Stimulated activated CD4-positive, alpha-beta T cell treated with anti-CD3 and anti-CD28 coated beads, TNF-alpha, amount 100 ng/mL, for 24 hours (primary cell): ENCODE measurements at places on chromosomes 2 and 18.

- no peak for DNase-seq
Observed at GRCh38 chr2:25255745-25256487, 85.8 kb downstream of the DNMT3A start.

DNA sequence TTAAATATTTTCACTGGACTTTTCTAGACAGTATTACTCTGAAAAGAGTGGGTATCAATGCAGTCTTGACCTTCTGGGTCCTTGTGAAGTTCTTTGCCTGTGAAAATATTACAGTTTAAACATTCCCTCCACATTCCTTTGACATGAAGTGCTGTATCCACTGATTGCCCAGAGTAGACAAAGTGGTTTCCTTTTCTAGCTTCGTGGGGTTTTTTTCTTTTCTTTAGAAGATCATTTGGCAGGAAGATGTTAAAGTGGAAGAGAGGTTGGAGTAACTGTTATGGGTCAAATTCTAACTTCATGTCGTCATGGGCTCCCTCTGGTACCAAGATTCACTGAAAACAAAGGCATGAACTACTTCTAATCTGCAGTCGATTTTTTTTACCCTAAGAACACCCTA, 496.9 kb downstream of the EPHA4 start:
- DNase-seq, result no peak

GRCh38 chr2:201953880-201954279, 79.8 kb upstream of the FZD7 start:
- DNase-seq, result no peak

DNA sequence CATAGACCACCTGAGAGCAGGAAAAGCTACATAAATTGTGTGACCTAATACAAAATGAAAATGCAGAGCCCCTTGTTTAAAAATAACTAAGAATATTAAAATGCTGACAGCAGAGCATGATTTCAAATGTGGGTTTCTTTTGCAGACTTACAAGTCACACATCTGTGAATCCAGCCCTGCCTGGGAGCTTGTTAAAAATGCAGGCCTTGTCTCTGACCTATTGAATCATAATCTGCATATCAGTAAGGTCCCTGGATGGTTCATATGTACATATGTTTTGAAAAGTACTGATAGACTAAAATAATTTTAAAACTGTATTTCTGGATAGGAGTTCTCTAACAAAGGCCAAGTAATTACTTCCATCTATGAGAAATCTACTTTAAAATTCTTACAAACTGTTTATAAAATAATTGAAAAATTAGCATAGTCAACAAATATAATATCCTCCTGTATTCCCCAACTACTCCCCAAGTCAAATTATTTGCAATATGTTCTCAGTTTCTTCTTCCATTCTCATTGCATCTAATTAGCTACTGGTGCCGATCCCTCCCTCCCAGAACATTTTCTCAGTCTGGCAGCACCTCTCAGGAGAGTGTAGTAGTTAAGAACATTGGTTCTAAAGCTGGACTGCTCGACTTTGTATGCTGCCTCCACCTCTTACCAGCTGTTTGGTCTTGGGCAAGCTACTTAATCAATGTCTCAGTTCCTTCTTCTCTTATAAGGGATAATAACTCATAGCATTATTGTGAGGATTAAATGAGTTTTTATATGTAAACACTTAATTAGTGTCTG, 1040.4 kb upstream of the CDH2 start:
- DNase-seq, result no peak

DNA sequence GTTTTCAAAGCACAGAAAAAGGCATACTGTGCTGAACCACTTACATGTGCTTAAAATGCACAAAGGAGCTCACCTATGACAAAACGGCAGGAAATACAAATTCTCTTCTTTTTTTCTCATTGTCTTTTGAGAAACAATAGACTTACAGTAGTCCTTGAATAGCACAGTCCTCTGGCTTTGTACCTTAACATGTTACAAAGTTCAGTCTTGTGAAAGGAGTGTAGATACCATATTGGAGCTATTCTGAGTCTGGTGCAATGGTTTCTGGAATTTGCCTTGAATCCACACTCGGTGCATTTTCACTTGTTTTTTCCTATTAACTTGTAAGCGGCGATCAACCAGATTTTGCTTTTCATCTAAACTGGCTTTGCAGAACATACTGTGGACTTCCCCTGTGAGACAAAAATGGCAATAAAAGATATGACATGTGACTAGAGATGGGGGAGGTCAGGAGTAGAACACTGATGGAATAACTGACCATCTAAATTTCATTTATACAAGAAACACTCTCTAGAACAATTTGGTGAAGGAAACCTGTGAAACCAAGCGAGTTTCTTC, 109.7 kb downstream of the METTL8 start:
- DNase-seq, result no peak

- no peak for DNase-seq
Observed at GRCh38 chr2:205852457-205852856, 170.2 kb downstream of the NRP2 start.

DNA sequence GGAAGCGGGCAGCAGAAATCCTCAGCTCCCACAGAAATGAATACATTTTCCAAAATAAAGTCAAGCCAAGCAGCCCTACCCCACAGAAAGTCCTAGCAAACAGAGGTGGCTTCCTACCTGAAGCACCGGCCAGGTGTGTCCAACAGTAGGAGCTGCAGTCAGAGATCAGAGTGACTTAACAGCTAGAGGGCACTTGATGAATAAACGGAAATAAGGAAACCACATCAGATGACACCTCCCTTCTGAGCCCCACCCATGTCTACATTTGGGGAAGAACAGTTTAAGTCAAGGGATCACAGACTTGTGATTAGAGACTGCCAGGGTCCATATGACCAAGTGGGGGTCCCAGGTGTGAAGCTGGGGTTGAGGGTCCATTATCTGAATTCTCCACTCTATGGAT, at the start of gene CXCR1:
TSS of gene CXCR1 (minus strand) at position 172 of the 400 bp plus-strand sequence. CDS start 1,751 bp downstream, outside the sequence.
- no peak for DNase-seq

DNA sequence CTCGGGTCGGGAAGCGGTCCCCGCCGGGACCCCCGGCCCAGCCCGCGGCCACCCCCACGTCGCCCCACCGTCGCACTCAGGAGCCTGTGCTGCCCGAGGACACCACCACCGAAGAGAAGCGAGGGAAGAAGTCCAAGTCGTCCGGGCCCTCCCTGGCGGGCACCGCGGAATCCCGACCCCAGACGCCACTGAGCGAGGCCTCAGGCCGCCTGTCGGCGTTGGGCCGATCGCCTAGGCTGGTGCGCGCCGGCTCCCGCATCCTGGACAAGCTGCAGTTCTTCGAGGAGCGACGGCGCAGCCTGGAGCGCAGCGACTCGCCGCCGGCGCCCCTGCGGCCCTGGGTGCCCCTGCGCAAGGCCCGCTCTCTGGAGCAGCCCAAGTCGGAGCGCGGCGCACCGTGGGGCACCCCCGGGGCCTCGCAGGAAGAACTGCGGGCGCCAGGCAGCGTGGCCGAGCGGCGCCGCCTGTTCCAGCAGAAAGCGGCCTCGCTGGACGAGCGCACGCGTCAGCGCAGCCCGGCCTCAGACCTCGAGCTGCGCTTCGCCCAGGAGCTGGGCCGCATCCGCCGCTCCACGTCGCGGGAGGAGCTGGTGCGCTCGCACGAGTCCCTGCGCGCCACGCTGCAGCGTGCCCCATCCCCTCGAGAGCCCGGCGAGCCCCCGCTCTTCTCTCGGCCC, 13.6 kb downstream of the SPEG start:
- no peak for DNase-seq

DNA sequence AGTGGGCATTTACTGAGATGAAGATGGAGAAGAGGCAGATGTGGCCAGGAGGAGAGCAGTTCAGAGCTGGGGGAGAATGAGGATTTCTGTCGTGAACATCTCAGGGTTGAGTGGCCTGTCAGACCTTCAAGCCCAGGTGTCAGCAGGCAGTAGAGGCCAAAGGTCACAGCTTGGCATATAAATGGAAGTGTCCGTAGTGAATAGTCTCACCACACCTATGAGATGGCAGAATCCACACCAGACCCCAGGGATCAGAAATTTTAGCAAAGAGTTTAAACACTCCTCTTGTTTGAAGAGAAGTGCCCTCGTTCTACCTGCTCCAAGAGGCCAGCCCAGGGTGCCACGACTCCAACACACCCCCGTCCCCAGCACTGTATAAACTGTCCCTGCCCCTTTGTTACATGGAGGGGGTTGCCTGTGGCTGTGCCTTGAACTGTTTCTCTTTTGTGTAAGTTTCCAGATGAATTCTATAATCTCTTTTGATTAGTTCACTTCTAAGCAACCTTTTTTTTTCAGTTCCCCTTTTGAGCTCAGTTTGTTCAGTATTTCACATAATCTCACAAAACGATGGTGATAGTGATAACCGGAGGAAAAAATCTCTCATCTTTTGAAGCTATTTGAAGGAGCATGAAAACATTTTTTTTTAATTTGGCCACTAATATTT, 69.0 kb upstream of the TTC39C start:
- no peak for DNase-seq

GRCh38 chr2:85283641-85284040, 44.1 kb downstream of the TGOLN2 start:
- no peak for DNase-seq

GRCh38 chr18:75156831-75157230, 52.1 kb downstream of the PTGR3 start:
- no peak for DNase-seq

DNA sequence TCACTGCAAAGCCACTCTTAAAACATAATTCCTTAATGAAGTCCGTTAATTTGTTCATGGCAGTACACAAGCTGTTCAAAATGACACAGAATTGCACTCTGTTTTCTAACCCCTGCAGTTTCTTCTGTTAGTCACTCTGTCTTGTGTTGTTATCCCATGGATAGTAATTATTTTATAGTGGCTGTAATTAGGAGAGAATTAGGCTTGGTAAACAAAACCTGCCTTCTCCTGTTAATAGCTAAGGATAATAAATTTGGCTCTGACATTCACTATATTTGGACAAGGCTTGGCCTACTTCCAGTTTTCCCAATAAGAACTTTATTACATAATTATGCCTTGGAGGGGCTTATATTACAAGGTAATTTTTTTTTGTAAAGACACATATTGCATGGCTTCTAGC, 330.3 kb upstream of the FIGN start:
- no peak for DNase-seq

DNA sequence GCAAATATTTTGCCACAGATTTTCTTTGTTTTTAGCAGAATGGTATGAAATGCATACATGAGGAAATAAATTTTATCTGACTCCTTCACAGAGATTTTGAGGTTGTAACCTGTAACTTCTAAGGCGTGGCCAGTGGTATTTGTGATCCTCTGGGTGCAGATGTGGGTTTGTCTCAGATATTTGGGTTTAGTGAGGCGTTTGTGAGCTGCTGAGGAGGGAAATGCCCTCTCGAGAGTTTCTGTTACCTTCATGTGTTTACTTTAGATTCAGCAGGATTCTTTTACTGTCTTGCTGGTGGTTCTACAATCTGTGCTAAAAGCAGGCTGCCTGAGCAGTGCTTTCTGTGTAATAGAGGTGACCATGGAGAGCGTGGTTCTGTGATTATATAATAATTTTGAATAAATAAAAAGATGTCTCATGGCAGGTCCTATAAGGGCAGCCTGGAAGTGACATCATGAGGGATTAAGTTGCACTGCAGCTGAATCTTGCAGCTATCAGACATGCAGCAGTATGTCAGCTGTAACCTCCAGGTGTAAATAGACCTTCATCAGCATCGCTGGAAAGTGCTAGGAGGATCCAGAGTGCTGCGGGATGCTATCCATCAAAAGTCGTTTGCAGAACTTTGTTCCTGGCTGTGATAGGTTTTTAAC, 34.1 kb downstream of the TANC1 start:
- no peak for DNase-seq

DNA sequence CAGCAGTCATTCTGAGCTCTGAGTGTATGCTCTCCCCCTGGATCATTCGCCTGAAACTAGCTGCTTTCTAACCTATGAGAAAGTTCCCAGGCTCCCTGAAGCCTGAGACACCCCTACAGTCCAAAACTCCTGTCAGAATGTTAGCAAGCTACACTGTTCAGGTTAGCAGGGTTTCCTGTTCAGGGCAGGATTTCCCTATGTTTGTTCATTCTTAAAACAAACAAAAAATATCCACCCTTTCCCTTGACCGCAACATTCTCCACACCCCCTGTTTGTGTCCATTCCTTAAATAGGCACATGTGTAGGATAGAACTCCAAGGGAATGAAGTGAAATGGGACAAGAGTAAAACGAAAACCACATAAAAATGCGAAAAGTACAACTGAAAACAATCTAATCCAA, 83.1 kb downstream of the KLF7 start:
- no peak for DNase-seq
